ENCODE measurements at places on chromosomes 7 and 10.

DNA sequence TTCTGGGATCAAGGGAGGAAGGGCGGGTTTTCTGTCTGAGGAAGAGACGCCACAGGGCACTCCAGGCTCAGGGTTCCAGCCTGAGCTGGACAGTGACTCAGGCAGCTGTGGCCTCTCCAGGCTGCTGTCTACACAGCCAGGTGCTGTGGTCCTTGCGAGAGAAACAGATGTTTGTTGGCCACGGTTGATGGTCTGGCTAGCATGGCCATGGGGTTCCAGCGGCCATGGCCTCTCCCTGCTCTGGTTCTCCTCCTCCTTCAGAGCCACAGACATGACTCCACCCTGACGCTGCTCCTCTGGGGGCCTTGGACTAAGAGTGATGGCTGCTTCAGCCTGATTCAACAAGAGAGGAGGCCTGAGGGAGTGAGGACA lies 75.9 kb downstream of the AFAP1L2 start:
- no peak for DNase-seq

DNA sequence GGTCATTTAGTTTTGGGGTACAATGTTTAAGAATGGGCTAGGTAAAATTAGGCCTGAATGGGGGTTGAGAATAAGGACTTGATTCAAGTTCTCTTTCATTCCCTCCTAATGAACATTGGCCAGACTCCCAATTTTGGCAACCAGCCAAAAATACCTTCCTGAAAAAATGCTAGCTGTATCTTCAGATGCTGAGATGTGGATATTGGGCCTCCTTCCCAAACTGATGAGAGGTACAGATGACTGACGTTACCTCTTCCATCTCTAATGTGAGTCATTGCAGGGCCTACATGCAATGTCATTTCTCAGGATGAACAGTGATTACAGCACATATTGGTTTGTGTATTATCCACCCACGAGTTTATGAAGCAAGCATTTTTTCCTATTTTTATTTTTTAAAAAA lies 151.6 kb downstream of the SND1 start:
- DNase-seq = no peak

DNA sequence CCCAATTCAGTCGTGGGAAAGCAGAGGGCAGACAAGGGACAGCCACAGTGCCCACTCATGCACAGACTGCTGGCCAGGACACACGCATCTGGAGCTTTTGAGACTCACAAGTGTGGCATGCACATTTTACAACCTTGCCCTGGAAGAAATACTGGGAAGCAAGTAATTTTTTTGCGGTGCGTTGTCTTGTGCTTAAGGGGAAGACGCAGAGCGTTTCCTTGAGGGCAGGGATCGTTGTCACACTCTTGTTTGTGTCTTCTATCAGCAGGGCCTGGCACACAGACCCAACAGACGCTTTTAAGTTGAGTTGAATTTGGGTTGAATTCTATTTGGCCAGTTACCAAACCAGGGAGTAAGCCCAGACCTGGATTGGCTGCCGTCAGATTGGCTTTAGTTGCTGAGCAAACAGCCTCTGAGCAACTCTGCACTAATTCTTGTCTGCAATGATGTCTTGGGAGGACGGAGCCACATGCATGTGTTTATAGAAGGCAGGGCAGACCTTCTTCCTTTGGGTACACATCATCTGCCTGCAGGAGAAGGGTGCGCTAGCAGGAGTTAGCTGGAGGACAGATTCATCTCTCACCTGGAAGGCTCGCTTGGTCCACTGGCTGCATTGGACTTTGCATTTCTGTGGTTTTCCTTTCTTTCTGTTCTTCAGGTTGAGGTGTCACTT lies 38.4 kb downstream of the IL2RA start:
- DNase-seq = no peak

DNA sequence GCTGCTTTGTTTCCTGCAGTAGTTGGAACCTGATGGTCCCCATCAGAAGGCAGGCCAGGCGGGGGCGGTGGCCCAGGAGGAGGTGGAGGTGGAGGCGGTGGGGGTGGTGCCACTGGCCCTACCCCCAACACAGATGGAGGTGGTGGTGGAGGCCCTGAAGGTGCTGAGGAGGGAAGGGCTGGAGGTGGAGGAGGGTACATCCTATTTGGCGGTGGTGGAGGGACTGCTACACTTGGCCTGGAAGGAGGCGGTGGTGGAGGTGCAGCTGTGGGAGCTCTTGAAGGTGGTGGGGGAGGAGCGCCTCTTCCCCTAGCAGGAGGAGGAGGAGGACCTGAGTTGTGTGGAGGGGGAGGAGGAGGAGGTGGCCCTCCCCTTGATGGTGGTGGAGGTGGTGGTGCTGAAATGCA lies 36.8 kb downstream of the LMOD2 start:
- DNase-seq = no peak

DNA sequence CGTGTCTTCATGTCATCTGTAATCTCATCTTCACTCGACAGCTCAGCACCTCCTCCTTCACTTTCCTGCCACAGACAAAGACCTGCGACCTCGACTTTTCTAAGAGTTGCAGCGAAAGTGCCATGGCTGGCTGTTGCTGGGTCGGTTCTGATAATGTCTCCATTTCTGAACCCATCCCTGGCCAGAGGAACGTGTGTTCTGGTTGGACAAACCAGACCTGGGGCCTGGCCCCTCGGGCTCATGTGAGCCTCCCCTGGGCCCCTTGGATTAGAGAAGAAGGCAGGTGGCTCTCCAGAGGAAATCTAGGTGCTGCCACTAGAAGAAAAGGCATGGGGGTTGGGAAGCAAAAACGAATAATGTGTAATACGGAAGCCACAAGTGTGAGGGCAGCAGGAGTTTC lies 273.7 kb downstream of the GLRX3 start:
- no peak for DNase-seq

Measured in amygdala (tissue), 56 donors.